Mononuclear cell (primary cell): ENCODE measurements at places on chromosomes 1 and 21. TPM values are rescaled to one million over a fixed set of nuclear protein-coding genes. Genes with fewer than 3 reads are reported as not detected.

Gene MROH7
- 0.42 TPM for total RNA-seq

Gene SLAMF9
- 0.63 TPM for total RNA-seq

Gene LCE2D
- not detected for total RNA-seq

Gene MAP3K7CL
- total RNA-seq = 119 TPM

Gene MTF1
- 8.2 TPM for total RNA-seq

Gene USH2A
- not detected for total RNA-seq

Gene ABCG1
- total RNA-seq = 33.0 TPM

Gene NEK7
- 29.6 TPM for total RNA-seq

Gene MACO1
- 23.6 TPM for total RNA-seq

Gene LIN28A
- not detected for total RNA-seq

Gene FAM20B
- 10.4 TPM for total RNA-seq

Gene ANKRD45
- total RNA-seq = 0.10 TPM

Gene FAM167B
- not detected for total RNA-seq

Gene IKBKE
- 13.1 TPM for total RNA-seq

Gene SPRR2E
- total RNA-seq = not detected

Gene PPT1
- 182 TPM for total RNA-seq

Gene UHMK1
- 93.1 TPM for total RNA-seq

Gene VN1R5
- total RNA-seq = not detected

Gene F13B
- total RNA-seq = not detected

Gene KRTAP11-1
- not detected for total RNA-seq

Gene SLC1A7
- total RNA-seq = 0.94 TPM

Gene ADAMTSL4
- 3.3 TPM for total RNA-seq

Gene SLAMF8
- total RNA-seq = 0.84 TPM

Gene CD52
- 428 TPM for total RNA-seq

Gene DMBX1
- total RNA-seq = not detected

Gene GSTM5
- total RNA-seq = not detected

Gene TSHB
- total RNA-seq = not detected

Gene AIRE
- 0.10 TPM for total RNA-seq

Gene ASTN1
- not detected for total RNA-seq

Gene THEM5
- total RNA-seq = not detected

Gene AMPD1
- not detected for total RNA-seq

Gene DIRAS3
- total RNA-seq = not detected

Gene GBP3
- total RNA-seq = 29.1 TPM

Gene SLC6A9
- not detected for total RNA-seq

Gene OR2M7
- total RNA-seq = not detected

Gene HRNR
- total RNA-seq = under 0.01 TPM

Gene GBP5
- 62.4 TPM for total RNA-seq

Gene ELAPOR1
- 5.6 TPM for total RNA-seq

Gene ATP5PF
- 21.9 TPM for total RNA-seq

Gene TSSK3
- not detected for total RNA-seq

Gene NEXN
- total RNA-seq = 1.4 TPM

Gene TMEM50B
- total RNA-seq = 50.5 TPM

Gene SERPINC1
- total RNA-seq = 0.10 TPM

Gene PRR9
- total RNA-seq = not detected

Gene IL19
- 0.10 TPM for total RNA-seq

Gene MROH9
- total RNA-seq = under 0.01 TPM

Gene BMP8A
- 0.10 TPM for total RNA-seq

Gene GJA5
- total RNA-seq = under 0.01 TPM

Gene S100A2
- total RNA-seq = 0.21 TPM

Gene OR2W3
- total RNA-seq = 1.2 TPM

Gene LORICRIN
- not detected for total RNA-seq
